ENCODE measurements at places on chromosomes 2 and 18.

GRCh38 chr2:169285531-169286235 lies 76.7 kb downstream of the LRP2 start:
- no peak for DNase-seq

DNA sequence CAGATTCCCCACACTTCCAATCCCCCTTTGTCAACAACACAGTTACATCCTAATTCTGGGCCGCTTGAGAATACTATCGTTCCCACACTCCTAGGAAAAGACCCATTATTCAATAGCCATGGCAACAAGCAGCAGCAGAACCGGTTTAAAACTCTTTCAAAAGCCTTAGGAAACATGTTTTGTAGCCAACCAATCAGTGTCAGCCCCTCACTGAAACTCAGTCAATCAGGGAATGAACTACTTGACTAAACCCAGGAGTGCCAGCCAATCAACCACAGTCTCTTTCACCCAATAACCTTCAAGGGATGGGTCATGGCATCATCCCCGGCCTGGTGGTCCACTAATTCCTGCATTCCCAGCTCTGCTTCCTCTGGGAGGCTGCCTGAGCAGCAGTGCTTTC lies 204.8 kb upstream of the HS6ST1 start:
- no peak for DNase-seq

- no peak for DNase-seq
Measured at GRCh38 chr18:63379639-63379962, 12.6 kb upstream of the KDSR start.

DNA sequence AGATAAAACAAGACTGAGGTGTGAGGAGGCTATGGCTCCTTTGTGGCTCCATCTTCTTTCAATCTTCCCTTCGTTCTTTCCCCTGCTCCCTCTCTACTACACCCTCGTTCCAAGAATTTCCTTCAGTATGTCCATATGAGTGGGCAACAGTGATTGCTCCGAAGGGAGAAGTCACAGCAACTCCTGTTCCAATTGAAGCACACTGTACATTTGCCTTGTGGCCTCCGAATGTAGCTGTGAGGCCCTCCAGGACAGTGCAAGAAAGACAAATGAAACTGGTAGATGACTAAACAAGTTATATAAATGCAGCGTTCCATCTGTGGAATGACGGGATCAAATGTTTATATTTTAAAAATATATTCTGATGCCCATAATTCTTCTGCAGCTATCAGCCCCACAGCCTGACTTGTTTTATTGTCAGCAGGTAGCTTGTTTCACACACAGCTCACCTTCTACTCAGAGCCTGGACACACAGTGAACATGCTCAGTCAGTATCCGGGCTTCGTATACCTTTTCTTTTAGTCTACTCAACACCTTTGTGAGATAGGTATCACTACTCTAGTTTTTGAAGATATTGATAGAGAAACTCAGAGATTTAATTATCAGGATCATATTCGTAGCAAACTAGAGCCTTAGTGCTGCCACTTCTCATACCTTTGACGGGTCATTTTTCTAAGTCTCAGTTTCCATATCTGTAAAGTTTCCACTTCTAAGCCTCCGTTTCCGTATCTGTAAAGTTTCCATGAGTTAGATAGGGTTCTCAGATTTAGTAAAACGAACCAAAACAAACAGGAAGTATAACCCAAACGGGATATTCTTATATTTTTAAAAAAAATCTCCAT lies 216.7 kb upstream of the STON1 start:
- no peak for DNase-seq

DNA sequence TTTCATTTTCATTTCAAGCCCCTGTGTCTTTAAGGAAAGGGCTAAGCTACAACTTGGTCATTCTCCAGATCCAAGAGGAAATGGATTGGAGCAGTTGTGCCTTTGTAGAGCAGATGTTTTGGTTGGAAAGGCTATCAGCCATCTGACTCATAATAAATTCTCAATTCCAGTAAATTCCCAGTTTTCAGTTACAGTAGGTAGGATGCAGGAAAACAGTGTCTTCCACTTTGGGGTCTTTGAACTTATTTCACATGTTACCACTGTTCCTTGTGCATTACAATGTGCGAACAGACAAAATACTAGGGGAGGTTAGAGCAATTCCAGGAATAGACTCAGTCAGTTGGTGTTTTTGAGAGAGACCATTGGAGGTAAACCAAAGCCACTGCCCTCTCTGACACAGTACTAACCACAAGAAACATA lies 211.9 kb downstream of the BABAM2 start:
- DNase-seq = no peak

- no peak for DNase-seq
Measured at GRCh38 chr18:13610555-13611141, 115.7 kb downstream of the FAM210A start.

DNA sequence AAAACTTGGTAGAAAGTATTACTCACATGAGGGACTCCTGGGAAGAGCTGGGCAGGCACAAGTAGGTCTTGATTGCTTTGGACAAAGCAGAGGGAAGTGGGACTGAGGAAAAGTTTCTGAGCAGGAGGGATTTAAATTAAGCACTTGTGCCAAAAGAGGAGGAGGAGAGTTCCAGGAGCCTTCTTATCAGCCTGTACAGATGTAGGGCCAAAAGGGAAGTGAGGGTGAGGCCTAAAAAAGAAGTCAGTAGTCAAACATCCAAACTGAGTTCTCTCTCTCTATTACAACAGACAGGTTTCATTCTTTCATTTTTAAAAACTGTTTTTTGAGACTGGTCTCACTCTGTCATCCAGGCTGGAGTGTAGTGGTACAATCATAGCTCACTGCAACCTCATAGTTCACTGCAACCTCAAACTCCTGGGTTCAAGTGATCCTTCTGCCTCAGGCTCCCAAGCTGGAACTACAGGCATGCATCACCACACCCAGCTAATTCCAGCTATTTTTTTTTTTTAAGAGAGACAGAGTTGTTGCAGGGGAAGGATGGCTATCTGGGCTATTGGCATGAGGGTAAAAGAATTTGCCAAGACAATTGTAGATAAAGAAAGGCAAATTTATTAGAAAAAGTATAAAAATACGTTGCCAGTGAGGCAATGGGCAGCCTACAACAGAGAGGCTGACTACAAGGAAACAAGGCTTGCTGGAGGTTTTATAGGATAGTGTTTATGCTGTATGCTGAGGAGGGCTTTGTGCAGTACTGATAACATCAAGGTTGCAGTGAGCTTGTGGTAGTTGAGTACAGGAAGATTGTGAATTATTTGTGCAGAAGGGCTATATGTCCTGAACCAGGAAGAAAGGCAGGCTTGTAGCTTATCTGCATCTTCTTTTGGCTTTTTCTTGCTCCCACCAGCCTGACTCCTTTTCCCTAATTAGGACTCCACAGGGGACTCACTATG lies 29.0 kb downstream of the CFAP210 start:
- DNase-seq = no peak

DNA sequence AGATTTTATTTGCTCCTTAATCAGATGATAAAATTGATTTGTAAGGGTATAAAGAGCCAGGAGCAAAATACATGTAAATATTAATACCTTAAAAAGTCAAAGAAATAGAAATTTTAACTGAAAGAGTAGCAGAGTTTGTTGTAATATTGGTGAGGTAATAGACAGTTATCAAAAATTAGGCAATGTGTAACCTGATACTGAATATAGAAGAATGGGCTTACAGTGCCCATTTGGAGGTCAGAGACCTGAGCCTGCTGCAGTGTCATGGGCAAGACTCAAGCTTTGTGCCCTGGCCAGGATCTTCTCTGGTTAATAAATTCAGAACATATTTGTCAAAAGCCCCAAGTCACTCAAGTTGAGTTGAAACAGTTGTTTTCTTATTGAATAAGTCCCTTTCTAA lies 29.7 kb upstream of the TMEM247 start:
- no peak for DNase-seq

- DNase-seq = no peak
Measured at GRCh38 chr2:37885329-37885993, 39.6 kb upstream of the RMDN2 start.

DNA sequence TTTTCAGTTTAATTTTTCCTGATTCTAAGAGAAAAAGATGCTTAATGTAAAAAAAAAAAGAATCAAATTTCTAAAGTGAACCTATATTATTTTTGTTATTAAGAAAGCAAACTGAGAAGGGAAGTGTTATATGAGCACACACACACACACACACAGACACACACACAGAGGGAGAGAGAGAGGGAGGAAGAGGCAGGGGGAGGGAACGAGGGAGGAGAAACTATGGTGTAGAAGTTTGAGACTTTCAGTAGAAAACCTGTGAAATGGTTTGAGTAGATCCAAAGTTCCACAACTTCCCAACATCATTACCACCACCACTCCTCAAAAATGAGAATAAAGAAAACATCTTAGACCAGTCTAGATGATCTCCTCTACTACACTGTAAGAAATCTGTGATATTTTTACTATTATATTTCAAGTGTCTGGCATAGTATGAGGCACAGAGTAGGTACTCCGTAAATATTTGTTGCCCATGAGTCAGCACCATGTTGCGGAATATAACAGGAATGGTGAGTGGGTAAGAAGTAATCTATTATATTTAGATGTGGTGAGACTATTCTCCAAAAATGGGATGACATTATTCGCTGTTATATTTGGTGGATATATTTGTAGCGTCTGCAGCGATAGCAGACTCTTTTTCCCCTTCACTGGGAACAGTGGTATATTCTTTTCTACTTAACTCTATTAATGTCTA lies 149.4 kb upstream of the DNMT3A start:
- no peak for DNase-seq

GRCh38 chr2:234995332-234996068 lies 43.7 kb downstream of the SH3BP4 start:
- no peak for DNase-seq

- DNase-seq = no peak
Measured at GRCh38 chr18:25648716-25649260, 296.8 kb upstream of the ZNF521 start.

GRCh38 chr2:168732100-168732499 lies 70.3 kb upstream of the NOSTRIN start:
- DNase-seq = no peak

- DNase-seq = no peak
Measured at GRCh38 chr18:74722237-74722636, 124.6 kb downstream of the ZNF407 start.
